ENCODE measurements at places on chromosomes 6 and 20.

GRCh38 chr6:40796260-40797221 lies 209.4 kb upstream of the LRFN2 start:
- DNase-seq: no peak

GRCh38 chr20:25496165-25496967 lies 88.9 kb downstream of the GINS1 start:
- no peak for DNase-seq

DNA sequence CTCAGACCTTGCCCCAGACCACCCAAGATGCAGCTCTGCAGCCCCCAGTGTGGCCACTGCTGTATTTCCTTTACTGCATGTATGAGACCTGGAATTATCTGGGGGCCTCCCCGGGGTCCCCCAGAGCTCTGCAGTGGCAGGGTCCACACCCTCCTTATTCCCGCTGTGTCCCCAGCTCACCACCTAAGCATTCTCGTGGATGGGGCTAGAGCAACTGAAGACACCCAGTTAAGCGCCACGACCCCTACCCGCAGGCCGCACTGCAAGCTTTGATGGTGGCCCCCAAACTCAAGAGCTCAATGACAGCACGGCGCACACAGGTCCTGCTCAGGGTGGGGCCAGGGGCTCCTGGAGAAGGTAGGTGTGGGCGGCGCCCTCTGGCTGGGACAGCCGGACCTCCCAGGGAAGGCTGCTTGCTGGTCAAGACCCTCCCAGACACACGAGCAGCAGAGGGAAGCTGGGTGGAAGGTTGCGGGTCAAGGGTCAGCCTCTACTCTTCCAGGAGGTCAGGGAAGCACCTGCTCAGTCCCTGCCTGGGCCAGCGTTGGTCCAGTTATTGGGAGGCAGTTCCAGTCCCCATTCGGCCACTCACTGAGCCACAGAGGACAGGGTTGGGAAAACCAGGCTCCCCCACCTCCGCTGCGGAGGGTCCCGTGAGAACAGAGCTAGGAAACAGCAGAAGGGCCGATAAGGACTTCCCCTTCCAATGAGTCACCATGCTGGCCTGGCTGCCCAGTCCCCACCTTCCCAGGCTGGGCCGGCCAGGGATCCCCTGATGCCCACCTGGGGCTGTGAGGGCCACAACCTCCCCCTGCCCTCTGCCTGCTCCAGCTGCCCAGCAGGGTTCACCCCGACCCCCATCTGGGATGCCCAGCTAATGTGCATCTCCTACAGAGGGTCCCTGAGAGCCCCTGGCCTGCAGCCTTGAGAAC lies 2.9 kb downstream of the LAMA5 start:
- no peak for DNase-seq

DNA sequence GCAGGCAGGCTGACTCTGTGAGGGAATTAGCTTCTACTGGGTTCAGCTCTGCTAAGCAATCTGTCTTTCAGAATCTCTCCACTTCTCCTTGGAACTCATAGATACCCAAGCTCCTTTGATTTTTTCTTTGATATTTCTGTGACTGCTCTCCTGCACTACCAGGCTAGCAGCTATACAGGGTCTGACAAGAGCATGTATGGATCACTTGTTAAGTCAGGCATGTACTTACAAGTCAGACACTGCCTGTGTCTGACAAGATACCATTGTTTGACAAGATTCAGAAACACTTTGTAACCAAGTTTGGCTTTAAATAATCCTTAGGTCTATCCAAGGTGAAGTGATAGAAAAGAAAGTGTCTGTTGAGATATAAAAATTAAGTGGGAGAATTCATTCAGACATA lies 79.5 kb downstream of the SESN1 start:
- DNase-seq: no peak

DNA sequence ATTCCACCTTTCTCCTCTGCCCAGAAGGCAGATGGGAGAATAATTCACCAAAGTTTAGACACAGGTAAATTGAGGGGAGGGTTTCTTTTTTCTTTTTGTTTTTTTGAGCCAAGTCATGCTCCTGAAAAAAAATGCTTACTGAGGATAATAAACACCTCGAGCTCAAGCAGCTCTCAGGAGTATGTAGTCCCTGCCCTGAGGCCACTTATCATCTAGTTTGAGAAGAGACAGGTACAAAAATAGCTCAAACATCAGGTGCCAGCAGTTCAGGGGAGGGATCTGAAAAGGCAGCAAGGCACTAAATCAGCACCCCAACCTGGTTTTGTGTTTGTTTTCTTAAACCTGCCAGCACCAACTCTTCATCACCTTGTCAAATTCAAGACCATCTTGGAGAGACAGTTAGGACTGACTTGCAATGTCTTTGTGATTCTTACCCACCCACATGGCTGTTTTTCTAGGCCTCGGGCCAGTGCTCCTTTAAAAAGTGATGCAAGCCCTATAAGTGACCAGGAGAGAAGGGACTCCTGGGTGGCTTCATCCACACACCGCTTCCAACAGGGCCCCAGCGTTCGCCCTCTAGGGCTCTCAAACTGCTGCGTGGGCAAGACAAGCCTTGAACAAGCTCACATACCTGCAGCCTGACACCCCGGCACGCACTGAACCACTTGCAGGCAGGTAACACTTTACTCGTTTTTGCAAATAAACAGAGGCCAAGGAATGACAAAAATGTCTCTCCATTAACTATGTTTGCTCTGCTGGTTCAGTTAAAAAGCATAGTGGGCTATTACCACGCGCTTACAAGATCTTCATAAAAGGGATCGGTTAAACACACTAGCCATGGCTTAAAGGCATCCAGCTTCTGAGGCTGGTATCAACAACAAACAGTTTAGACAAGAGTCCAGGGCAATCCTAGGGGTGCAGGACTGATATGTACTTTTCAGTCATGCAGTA lies 13.9 kb downstream of the JAG1 start:
- no peak for DNase-seq

DNA sequence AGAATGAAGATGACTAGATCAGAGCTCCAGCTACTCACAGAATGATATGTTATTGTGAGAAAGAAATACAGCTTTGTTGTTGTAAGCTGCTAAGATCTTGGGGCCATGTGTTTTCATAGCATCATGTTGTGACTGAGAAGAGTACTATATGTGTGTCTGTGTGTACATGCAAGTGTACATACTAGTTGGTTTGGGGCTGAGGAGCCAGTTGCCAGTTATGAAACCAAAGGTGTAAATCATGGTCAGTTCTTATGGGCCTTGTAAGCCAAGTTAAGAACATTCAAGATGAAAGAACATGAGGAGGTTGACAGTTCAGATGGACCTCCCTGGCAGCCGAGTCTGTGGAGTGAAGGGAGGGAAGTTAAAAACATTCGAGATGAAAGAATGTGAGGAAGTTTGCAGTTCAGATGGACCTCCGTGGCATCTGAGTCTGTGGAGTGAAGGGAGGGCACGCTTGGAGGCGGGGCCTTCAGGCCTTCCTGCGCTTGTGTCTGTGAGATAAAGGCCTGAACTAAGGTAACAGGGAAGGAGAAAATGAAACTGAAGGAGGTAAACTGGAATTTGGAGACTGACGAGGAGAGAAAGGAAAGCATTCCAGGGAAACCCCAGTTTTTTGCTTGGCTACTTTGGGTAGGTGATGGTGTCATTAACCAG lies 13.9 kb downstream of the AFDN start:
- no peak for DNase-seq

DNA sequence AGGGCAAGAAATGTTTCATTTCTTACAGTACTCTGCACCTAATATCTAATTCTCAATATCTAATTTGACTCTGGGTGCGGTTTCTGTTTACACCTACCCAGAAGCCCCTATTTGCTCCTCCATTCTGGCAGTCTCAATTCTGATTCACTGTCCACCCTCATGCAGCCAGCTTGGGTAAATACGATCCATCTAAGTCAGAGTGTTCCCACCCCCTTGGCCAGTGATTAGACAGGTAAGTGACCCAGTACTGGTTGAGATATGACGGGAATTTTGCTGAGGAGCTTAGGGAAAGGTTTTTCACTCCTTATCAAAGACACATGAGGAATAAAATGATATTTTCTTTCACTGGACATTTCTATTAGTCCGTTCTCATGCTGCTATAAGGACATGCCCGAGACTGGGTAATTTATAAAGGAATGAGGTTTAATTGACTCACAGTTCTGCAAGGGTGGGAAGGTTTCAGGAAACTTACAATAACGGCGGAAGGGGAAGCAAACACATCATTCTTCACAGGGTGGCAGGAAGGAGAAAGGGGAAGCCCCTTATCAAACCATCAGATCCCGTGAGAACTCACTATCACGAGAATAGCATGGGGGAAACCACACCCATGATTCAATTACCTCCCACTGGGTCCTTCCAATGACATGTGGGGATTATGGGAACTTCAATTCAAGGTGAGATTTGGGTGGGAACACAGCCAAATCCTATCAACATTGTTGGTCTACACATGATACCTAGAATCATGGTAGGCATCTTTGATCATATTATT lies 29.4 kb downstream of the GLO1 start:
- DNase-seq: peak; percentile 10

DNA sequence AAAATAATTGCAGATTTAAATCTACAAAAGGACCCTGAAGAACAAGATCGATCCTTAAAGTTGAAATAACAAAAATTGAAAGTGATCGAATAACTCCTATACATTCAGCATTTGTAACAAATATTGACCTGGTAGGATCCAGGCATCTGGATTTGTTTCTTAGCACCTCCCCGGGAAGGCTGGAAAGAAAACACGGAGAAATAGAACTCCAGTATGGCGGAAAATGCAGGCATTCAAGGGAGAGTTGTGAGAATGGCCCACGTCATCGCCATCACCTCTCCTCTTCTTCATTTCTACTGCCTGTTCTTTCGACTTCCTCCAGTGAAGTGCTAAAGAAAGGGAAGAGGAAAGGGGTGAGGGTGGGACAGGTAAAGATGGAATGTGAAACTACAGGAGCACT lies 242.3 kb upstream of the TFAP2D start:
- DNase-seq: no peak

DNA sequence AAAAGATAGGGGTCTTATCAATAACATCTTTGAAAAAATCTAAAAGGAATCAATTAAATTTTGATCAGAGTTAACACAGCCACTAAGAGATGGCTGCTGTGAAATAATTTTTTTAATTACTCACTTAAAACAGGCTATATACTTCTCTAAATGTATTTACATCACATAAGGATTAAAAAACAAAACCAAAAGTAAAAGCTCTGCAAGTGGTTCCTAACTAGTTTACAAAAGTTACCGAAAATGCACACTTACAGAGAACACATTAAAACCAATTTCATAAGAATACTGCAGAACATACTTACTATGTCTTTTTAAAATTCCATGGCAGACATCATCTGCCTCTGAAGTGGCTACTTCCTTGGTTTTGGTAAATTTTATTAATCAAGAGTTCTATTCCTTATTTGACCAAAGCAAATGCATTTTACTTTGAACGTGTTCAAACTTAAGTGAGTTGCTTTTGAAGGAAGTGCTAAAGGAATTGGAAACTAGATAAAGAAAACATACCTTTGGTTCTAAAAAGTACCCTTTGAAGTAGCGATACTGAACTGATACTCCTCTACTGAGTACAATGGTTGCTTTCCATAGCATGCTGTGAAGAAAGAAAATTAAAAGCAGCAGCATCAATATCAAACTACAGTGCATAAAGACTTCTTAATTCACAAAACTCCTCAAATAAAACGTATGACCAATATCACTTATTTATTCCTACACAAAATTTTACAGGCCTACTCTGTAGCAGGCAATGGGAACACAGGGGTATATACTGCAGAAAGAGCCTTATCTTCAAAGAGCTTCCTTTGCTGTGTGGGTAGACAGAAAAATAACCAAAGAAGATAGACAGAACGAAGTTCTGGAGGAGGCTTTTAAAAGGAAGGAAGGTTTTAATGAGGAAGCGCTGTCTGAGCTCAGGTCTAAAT lies 157.1 kb upstream of the SHLD1 start:
- no peak for DNase-seq

All from A673 (cell line).